ENCODE measurements at places on chromosomes 6 and 20.

GRCh38 chr6:134097114-134097707, 44.8 kb upstream of the SLC2A12 start:
- peak; percentile 70 for DNase-seq

DNA sequence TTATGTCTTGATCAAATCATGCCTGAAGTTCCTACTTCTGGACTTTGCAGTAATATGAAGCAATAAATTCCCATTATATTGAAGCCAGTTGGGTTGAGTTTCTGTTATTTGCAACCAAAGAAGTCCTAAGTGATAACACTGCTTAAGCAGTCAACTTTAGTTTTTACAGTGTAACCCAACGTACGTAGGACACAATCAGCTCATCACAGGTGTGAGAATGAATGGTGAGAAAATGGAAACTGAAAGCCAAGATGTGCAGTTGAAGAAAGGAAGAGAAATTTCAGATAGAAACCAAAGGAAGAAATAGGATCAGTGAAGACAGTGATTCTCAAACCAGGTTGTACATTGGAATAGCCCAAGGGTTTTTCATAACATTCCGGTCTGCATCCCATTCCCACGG, 211.4 kb upstream of the ZFP64 start:
- peak; percentile 68 for DNase-seq

- DNase-seq, result no peak
Measured at GRCh38 chr6:136037876-136038460, 186.5 kb downstream of the PDE7B start.

DNA sequence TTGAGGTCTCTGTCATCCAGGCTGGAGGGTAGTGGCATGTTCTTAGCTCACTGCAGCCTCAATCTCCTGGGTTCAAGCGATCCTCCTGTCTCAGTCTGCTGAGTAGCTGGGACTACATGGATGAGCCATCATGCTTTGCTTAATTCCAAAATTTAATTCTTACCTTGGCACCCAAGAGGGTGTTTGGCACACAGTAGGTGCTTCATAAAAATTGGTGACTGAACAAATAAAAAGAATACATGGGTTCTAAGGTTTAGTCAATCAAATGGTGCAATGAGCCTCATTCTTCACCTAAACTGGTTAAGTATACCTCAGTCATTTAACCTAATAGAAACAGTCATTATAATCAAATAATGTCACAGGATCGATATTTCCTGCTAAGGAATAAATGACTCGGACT, 170.4 kb downstream of the GMPR start:
- no peak for DNase-seq

- no peak for DNase-seq
Measured at GRCh38 chr20:25033265-25033923, 24.5 kb downstream of the ACSS1 start.

GRCh38 chr6:88492824-88493223, 326.7 kb upstream of the CNR1 start:
- DNase-seq, result peak; percentile 15

- peak; percentile 90 for DNase-seq
Measured at GRCh38 chr6:113630738-113631535, 226.2 kb upstream of the MARCKS start.

DNA sequence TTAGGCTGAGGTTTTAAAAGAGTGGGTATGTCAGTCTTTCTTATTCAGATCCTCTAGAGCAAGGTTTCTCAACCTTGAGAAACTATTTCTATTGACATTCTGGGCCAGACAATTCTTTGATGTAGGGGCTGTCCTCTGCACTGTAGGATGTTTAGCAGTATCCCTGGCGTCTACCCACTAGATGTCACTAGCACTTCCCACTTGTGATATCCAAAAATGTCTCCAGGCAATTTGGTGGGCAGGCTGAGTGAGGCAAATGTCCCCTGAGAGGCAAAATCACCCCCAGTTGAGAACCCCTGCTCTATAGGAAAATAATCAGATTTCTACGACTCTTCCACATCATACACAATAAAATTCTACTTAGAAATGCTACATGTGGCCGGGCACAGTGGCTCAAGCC, 7.7 kb upstream of the ZKSCAN8 start:
- DNase-seq, result peak; percentile 38

DNA sequence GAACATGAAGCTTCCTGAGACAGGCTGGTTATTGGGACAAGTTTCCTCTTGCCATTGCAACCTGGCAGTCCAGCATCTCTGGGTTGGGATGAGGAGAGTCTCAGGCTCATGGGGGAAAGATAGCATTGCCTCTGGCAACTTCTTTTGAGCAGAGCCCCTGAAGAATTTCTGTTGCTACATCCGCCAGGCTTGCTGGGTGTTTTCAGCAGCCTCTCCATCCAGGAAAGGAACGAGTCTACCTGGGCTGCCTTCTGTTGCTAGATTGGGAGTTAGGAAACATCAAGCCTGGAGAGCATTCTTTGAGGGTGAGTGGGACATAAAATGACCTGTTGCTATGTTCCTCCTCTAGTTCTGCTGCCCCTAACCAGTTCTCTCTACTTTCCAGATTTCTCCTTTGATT, 313.5 kb downstream of the RFPL4B start:
- DNase-seq, result no peak

DNA sequence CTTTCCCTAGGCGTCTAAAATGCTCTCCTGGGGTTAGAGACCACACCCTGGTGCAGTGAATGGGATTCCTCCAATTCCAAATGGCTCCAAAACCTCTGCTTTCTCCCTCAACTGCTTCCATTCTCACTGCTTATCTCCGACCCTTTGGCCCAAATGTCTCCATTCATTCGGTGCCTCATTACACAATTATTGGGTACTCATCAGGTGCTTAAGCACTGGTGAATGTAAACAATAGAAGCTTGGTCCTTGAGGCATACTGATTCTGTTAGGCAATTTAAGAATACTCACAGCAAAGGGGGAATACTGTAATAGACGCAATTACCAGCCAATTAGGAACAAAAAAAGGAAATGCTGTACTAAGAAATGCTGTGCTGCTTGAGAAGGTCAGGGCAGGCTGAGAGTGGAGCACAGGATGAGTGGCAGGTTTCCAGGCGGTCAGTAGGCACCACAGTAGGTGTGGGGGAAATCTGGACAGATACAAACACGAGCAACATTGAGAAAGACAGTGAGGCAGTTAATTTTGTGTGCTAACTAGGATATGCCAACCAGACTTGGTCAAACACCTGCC, 23.0 kb downstream of the GMDS start:
- no peak for DNase-seq

DNA sequence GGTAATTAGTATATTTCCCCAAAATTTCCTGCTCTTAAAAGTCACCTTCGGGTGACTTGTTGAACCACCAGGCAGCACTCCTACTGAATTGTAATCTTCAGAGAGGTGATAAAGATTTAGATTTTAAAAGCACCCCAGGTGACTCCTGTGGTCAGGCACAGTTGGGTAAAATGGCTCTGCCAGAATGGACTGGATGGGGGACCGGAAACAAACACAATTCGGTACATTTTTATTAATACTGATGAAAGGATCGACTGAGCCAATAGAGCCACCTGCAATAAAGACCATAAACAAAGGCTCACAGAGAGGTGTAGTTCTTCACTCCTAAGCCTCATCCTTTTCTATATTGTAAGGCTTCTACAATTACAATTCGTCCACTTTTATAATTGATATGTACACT, 19.6 kb upstream of the FAM83C start:
- no peak for DNase-seq

DNA sequence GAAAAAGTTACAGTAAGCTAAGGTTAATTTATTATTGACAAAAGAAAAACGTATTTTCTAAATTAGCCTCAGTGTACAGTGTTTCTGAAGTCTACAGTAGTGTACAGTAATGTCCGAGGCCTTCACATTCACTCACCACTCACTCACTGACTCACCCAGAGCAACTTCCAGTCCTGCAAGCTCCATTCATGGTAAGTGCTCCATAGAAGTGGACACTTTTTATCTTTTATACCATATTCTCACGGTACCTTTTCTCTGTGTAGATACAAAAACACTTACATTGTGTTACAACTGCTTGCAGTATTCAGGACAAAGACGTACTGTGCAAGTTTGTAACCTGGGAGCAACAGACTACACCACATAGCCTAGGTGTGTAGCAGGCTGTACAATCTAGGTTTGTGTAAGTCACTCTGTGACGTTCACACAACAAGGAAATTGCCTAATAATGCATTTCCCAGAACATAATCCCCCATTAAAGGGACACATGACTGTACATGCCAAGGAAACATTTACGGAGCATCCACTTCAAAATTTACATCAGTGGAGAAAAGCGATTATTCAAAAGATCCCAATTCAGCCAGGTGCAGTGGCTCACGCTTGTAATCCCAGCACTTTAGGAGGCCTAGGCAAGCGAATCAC, 133.4 kb downstream of the BANF2 start:
- DNase-seq, result no peak

Measured in MM.1S (cell line).